ENCODE measurements at places on chromosomes 16 and 17. TPM values are rescaled to one million over a fixed set of nuclear protein-coding genes. Genes with fewer than 3 reads are reported as not detected.

Gene MT3
- not detected for total RNA-seq

Gene TPSB2
- 21.8 TPM for total RNA-seq

Gene OR3A3
- total RNA-seq = not detected

Gene ABCA3
- total RNA-seq = 4.1 TPM

Gene COX11
- 75.1 TPM for total RNA-seq

Gene ZNF688
- total RNA-seq = 12.3 TPM

Gene BCL6B
- 32.8 TPM for total RNA-seq

Gene GPR139
- total RNA-seq = not detected

Gene LYZL6
- not detected for total RNA-seq

Gene MEIOB
- not detected for total RNA-seq

Gene ATP2A3
- total RNA-seq = 11.5 TPM

Gene RAMP2
- 28.7 TPM for total RNA-seq

Gene STX8
- total RNA-seq = 67.3 TPM

Gene KRT40
- not detected for total RNA-seq

Gene CES5A
- not detected for total RNA-seq

Gene TLCD3B
- total RNA-seq = not detected

Gene GHDC
- 8.2 TPM for total RNA-seq

Gene MARVELD3
- 5.7 TPM for total RNA-seq

Gene NAGS
- total RNA-seq = 1.8 TPM

Gene VWA3A
- total RNA-seq = 1.5 TPM

Gene CMTM2
- not detected for total RNA-seq

Gene NGFR
- 1.8 TPM for total RNA-seq

Gene ABCC3
- total RNA-seq = 4.5 TPM

Gene CPSF4L
- not detected for total RNA-seq

Gene CNGB1
- total RNA-seq = not detected

Gene SRP68
- total RNA-seq = 50.0 TPM

Gene CASKIN2
- 10.0 TPM for total RNA-seq

Gene CLDN6
- total RNA-seq = 4.1 TPM

Gene C1QTNF1
- 66.6 TPM for total RNA-seq

Gene IKZF3
- 0.88 TPM for total RNA-seq

Gene RHBDL3
- 0.29 TPM for total RNA-seq

Gene ZDHHC1
- total RNA-seq = 30.6 TPM

Gene KRTAP1-5
- not detected for total RNA-seq

Gene KRT32
- not detected for total RNA-seq

Gene PIP4K2B
- total RNA-seq = 23.2 TPM

Gene TP53TG3C
- not detected for total RNA-seq

Gene CRHR1
- 24.7 TPM for total RNA-seq

Gene ZNF597
- 5.2 TPM for total RNA-seq

Gene KRT33B
- not detected for total RNA-seq

Gene PDF
- total RNA-seq = 69.9 TPM

Gene OR4D1
- total RNA-seq = not detected

Measured in uterus (tissue), 4 donors.